ENCODE measurements at places on chromosomes 5 and 9.

- peak; percentile 94 for DNase-seq
Measured at GRCh38 chr5:96079075-96079474, 117.4 kb upstream of the ELL2 start.

- peak; percentile 97 for DNase-seq
Measured at GRCh38 chr9:108057421-108058134, 568.0 kb upstream of the KLF4 start.

DNA sequence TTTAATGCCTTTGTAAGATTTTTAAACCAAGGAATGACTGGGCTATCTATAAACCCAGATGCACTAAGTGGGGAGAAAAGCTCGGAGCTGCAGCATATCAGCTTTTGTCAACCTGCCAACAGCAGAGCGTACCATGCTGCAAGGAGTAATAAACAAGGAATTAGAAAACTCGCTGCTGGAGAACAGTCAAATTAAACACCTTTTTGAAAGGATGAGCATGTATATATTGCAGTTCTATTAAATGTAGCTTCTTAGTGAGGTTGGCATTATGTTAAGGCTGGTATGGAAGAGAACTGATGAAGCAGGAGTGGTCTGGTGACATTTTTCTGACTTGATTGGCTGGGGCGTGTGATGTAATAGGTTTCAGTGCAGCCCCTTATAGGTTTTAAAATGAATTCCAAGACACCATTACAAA lies 74.7 kb downstream of the PIK3R1 start:
- peak; percentile 25 for DNase-seq

DNA sequence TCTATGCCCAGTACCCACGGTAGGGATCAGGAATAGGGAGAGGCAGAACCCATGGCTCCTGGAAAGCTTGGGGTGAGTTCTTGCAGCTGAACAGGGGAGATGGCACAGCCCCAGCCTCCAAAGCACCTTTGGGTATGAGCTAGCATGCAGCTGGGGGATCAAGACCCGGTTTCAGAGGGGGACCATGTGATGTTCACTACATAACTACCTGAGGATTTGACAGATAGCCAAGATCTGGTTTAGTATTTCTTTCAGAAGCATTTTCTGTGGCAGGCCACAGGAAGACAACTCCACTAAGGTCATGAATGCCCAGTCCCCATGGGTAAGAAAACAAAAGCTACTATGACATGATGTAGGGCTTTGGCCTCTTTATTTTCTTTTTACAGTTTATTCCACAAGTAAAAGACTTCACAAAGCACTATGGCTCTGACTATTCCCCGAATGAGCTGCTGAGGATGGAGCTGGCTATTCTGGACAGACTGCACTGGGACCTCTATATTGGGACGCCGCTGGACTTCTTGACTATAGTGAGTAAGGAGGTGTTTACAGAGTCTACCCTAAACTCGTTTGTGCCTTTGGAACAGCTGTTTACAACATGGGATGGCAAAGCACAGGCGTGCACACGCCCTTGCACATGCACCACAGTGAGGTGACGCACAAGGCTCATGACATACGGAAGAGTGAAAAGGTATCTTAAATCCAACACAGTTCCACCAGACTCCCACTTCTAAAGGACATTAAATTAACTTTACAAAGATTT lies 3.4 kb downstream of the CCNI2 start:
- no peak for DNase-seq

- no peak for DNase-seq
Measured at GRCh38 chr9:84235511-84235910, 105.0 kb downstream of the SLC28A3 start.

- no peak for DNase-seq
Measured at GRCh38 chr5:29518176-29518575, 1675.3 kb upstream of the CDH6 start.

DNA sequence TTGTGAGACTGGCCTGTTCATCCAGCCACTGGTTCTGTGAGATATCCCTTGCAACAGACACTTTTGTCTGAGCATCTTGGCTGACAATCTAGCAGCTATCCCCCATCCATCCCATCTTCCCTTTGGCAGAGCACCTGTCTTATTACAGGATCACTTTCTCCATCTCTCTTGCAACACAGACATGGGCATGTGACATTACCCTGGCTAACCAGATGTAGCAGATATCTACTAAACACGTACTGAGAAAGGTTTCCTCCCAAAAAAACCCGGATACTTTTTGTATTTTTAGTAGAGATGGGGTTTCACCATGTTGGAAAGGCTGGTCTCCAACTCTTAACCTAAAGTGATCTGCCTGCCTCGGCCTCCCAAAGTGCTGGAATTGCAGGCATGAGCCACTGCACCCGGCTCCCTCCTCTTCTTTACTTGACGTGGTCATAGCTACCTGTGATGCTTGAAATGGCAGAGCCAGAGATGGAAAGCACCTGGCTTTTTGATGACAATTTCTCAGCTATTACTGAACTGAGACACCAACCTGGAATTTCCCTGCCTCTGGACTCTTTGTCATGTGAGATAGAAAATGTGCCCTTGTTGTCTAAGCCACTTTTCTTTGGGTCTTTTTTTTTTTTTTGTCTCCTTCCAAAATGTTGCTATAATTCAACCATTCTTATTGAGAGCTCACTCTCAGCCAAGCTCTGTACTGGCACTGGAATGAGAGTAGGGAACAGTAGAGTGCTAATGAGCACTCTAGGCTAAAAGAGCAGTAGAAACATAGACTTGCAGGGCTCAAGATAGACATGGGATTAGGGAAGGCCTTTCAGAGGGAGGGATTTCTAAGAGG lies 32.6 kb downstream of the FNBP1 start:
- no peak for DNase-seq

Measured in HCEC 1CT (cell line).